ENCODE measurements at places on chromosomes 2 and 18.

- no peak for DNase-seq
These were observed 140.4 kb downstream of the CDH2 start for GRCh38 chr18:28036488-28036887.

GRCh38 chr2:147934881-147935620 is 85.5 kb downstream of the ORC4 start:
- DNase-seq = no peak

GRCh38 chr2:3445891-3446290 is 66.4 kb downstream of the TRAPPC12 start:
- no peak for DNase-seq

DNA sequence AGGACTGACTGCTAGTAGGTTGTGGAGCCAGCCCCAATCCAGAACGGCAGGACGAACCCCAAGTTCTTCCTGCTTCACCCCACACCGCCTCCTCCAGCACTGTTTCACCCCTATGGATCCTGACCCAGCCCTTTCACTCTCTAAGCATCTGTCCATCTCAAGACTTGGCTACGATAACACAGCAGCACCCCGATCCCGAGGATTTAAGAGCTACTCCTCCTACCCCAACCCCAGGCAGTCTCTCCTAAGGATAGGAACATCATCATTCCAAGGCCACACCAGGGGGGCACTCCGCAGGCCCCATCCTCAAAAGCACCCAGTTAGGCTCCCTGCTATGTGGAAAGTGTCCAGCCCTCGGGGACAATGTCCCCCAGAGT is 645 bp downstream of the KCTD18 start:
- no peak for DNase-seq

- DNase-seq = no peak
These were observed 2.0 kb downstream of the MRPL30 start for GRCh38 chr2:99183025-99183424.

DNA sequence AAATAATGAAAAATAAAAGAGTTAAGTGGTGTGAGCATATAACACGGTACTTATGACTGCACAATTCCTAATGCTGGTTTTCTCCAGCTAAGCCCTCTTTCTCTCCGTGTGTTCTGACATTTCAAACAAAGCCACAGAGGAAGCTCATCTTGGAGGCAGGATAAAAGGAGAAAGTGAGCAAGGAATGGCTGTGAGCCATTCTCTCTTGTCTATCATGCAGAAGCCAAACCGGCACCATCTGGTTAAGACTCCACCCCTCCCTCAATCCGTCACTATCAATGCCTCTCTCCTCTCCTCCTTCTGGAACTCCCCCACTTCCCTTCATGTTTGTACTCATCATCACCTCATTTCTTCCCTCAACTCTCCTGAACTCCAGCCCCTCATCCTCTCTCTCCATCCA is 210.4 kb downstream of the TMEM163 start:
- no peak for DNase-seq

- no peak for DNase-seq
These were observed 398.4 kb upstream of the CWC22 start for GRCh38 chr2:180405520-180405919.

DNA sequence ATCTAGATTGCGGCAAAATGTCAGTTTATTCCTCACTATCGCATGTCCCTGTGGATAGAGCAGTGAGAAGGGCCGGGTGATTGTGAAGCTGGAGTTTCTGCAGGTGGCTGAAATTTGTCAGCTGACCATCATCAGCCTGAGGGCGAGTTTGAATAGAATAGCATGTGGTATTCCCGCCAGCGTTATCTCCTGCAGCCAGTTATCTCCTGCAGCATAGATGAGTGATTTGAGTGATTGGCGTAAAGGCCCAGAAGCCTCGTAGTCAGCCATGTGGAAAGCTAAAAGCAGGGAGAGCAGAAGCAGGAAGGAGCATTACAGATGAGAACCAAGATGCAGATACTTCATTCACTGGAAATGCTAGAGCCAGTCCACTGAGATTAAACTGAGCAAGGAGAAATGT is 65.5 kb downstream of the CABLES1 start:
- DNase-seq = no peak

DNA sequence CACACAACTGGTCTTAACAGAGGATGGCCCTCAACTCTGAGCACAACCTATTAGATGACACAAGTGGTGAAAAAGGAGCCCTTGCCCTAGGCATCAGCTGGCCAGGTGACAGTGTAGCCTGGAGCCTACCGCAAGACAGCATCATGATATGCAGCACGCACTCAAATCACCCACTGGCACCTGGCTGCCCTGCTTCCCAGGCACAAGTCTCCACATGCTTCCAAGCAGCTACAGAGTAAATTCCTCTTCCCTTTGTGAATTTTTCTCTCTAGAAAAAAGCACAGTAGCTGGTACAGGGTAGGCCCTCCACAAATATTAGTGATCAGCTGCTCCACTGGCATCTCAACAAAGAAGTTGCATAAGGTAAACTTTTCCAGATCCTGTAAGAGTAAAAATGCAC is 6.0 kb downstream of the FBXO15 start:
- no peak for DNase-seq

- DNase-seq = no peak
These were observed 64.1 kb downstream of the SMAD7 start for GRCh38 chr18:48886520-48887293.

GRCh38 chr18:36424741-36425142 is 127.2 kb downstream of the FHOD3 start:
- no peak for DNase-seq

DNA sequence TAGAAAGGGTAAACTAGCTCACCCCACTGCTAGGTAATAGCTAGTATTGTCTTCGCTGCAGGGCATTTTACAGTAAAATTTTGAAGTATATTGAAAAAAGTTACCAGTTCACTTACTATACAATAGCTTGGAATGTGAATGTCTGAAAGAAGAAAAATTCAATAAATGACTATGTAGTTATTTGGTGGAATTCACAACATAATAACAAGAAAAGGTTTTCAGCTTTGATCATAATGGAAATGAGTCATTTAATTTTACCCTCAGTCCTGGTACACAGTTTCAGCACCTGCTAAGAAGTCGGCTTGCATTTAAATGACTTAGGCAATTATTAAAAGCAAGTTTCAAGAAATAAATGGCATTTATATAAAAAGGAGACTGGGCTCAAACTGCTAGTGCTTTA is 90.4 kb downstream of the NUP35 start:
- DNase-seq = no peak

DNA sequence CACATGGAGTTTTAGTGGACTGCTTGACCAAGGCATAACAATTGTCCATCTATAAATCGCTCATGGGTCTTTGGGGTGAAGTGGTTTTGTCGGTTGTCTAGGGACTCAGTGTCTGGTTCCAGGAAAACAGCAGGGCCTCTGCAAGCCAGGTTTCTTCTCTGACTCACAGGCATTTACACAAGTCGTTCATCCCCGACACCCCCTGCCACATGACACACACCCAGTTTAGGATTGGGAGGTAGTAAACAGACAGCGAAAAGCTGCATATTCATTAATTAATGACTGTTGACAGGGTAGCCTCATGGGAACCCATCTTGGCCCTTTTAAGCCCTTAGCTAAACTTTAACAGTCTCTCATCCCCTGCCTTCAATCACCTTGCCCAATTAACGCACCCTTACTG is 194.8 kb upstream of the ACVR2A start:
- DNase-seq = no peak

DNA sequence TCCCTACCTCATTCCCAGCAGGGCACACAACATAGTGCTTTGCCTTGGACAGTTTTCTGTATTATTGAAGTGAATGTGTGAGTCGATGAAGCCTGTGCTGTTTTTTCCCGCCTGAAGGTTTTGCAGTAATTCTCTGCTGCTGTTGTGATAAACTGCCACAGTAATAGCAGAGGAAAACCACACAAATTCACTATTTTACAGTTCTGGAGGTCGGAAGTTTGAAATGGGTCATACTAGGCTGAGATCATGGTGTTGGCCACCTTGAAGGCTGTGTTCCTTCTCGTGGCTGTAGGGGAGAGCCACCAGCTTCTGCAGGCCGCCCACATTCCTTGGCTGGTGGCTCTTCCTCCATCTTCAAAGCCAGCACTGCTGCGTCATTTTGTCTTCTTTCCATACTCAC is 678 bp upstream of the SLC16A14 start:
- DNase-seq = no peak

- DNase-seq = no peak
These were observed 28.0 kb upstream of the SMIM21 start for GRCh38 chr18:75455249-75456198.

- DNase-seq = no peak
These were observed 121.6 kb downstream of the RBMS1 start for GRCh38 chr2:160372010-160372356.

DNA sequence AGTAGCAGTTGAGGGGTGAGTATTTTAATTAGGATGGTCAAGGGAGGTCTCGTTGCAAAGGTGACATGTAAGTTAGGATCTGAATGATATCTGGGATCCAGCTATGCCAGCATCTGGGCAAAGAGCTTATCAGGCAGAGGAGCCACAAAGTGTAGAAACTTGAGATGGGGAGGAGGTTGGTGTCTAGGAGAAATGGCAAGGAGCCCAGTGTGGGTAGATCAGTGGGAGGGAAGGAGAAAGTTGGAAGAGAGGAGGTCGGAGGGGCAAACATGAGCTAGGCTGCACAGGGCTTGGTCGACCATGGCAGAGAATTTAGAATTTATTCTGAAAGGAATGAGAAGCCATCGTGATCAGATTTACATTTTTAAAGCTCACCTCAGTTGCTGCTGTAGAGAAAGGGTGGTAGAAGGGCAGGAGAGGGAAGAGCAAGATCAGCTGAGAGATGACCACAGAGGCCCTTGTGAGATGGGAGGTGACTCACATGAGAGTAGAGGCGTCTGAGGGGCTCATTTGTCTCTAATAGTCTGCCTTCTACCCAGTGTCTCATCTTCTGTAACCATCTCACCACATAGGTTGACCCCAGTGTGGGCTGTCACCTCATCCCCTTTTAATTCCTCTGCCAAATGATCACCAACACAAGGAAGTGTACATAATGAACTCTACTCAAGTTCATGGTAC is 170.0 kb downstream of the ETAA1 start:
- DNase-seq = no peak

- no peak for DNase-seq
These were observed 73.3 kb upstream of the TAF1B start for GRCh38 chr2:9770006-9770307.

GRCh38 chr2:187853381-187853791 is 299.2 kb upstream of the TFPI start:
- no peak for DNase-seq

- DNase-seq = no peak
These were observed 439.2 kb upstream of the ACVR2A start for GRCh38 chr2:147405651-147406050.

GRCh38 chr2:63572001-63572400 is 16.3 kb downstream of the WDPCP start:
- no peak for DNase-seq

DNA sequence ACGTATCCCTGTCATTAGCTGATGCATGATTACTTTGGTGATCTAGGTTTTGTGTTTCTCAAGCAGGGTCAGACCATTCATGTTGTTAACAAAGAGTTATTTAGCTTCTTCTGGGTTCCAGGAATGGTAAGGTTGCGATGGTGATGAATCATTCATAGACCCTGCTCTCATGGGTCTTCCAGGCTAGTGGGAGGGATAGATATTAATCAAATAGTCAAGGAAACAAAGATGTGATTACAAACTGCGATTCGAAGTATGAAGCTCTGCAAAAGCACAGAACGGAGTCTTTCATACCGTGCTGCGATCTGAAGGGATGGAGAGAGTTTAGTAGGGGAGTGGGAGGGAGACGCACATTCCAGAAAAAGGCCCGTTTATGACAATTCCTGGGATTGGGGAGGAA is 42.1 kb downstream of the CAVIN2 start:
- no peak for DNase-seq

- no peak for DNase-seq
These were observed 187.3 kb downstream of the VAPA start for GRCh38 chr18:10100941-10101701.

- no peak for DNase-seq
These were observed 10.8 kb upstream of the YWHAQ start for GRCh38 chr2:9641641-9642040.

DNA sequence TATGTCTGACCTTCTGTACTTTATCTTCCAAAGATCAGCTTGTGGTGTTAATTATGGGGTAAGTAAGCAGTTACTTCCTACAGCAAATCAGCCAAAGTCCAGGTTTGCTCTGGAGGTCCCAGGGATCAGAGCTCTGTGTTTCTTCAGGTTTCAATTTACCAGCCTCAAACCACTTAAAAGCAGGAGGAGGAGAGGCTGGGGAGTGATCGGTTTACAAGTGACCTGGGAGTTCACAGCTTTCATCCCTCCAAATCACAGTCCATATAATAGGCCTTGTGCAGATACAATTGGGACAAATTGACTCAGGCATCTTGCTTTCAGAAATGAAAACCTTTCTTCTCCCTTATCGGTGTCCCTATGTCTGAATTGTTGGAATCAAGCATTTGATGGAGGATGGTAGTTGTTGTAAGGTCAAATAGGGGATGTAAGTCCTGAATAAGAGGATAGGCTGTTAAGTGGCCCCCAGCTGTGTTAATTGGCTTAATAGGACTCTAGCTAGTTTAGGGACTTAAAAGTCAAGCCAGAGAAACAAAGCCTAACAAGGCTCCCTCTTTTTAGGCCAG is 188.0 kb upstream of the NT5C1B start:
- DNase-seq = no peak

GRCh38 chr2:33216508-33217182 is 259.8 kb upstream of the RASGRP3 start:
- DNase-seq = no peak

GRCh38 chr18:72762515-72763122 is 105.2 kb downstream of the NETO1 start:
- no peak for DNase-seq

- DNase-seq = no peak
These were observed 108.6 kb upstream of the REV1 start for GRCh38 chr2:99598441-99598840.

- no peak for DNase-seq
These were observed 171.7 kb downstream of the ANKRD30B start for GRCh38 chr18:14919666-14920065.

GRCh38 chr18:35974181-35974580 is 1.7 kb downstream of the RMP24 start:
- DNase-seq = no peak

DNA sequence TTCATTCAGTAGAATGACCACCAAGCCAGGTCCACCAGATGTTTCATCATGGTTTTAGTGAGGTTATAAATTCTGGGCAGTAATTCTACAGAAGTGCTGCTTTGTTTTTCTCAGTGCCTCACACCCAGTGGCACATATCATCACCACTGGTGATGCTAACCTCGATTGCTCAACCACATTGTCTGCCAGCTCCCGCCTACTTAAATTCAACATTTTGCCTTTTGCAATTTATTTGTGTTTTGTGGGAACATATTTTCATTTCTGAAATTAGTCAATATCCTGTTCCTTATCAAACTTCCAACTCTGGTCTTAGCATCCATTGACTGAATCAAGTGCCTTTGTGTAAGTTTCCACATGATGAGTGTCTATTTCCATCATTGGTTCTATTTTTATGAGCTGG is 62.3 kb upstream of the TMEM178A start:
- DNase-seq = no peak
